ENCODE measurements at places on chromosomes 3 and 15. TPM values are rescaled to one million over a fixed set of nuclear protein-coding genes. Genes with fewer than 3 reads are reported as not detected.
A peak's percentile ranks its signal among the peaks of the same experiment; 100 is the strongest.

DNA sequence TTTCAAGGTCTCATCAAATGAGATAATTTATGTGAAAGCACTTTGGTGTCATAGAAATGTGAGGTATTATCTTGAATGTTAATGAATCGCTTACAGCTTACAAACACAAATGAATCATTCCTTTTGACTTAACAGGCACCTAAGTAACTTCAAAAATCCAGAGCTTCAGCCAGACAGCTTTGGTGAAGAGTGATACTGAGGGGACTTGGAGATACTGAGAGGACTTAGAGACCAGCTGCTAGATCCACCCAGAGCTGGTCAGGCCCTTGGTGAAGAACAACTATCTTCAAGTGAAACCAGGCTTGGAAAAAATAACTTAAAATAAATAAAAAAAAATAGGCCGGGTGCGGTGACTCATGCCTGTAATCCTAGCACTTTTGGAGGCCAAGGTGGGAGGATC, 16.2 kb upstream of the ZFYVE19 start:
- no peaks in the 10 kb centered on the region for H3K27me3 ChIP-seq
- H3K36me3 ChIP-seq, result no peaks in the 10 kb centered on the region
- no peak overlapping the region for H3K27ac ChIP-seq
- no peak for DNase-seq
- H3K4me1 ChIP-seq, result peaks cover 15% of the 10 kb centered on the region
- no peak overlapping the region for H3K4me3 ChIP-seq

DNA sequence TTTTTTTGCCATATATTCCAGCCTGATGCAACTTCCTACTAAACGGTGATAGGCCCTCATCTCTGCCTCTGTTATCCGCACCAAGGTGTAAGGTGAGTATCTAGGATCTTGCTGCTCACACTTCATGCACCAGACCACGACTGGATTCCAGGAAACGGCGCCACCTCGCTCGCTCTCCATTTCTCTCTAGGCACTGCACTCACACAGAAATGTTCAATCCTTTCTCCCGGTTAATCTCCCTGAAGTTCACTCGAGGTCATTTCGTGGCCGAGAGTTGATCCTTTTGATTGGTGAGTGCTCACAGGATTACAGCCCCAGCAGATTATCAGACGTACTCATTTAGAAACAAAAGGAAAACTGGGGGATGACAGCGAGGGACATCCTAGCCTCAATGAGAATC, 28.1 kb downstream of the MCF2L2 start:
- 0 out of 2 replicates have a peak overlapping the region, but pooled peaks have one; percentile 10 for H3K4me3 ChIP-seq
- no peaks in the 10 kb centered on the region for H3K36me3 ChIP-seq
- no peaks in the 10 kb centered on the region for H3K4me1 ChIP-seq
- DNase-seq, result no peak

DNA sequence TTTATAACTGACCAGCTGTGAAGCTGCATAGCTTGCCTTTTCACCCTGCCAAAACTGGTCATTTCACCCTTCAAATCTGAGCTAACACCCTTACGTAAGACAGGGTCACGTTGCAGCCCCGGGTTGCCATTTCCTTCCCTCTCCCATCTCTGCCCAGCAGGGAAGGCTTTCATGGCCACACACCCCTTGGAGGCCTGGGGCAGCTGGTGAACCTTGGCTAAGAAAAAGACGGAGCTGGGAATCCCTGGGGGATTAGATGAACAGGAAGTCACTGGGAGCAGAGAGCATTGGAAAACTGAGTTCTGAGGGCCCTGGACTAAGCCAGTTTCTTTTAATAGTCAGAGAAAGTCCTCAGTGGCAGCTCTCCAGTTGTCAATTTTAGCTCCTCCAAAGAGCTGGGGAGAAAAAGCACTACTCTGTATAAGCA, 67.8 kb downstream of the TTC23 start:
- no peaks in the 10 kb centered on the region for H3K27me3 ChIP-seq
- no peak overlapping the region for H3K27ac ChIP-seq
- no peak for DNase-seq
- H3K4me3 ChIP-seq, result no peak overlapping the region
- H3K4me1 ChIP-seq, result no peaks in the 10 kb centered on the region

GRCh38 chr3:9198261-9198660, 51.2 kb downstream of the SRGAP3 start:
- no peak overlapping the region for H3K27ac ChIP-seq
- H3K36me3 ChIP-seq, result no peaks in the 10 kb centered on the region
- no peak for DNase-seq

DNA sequence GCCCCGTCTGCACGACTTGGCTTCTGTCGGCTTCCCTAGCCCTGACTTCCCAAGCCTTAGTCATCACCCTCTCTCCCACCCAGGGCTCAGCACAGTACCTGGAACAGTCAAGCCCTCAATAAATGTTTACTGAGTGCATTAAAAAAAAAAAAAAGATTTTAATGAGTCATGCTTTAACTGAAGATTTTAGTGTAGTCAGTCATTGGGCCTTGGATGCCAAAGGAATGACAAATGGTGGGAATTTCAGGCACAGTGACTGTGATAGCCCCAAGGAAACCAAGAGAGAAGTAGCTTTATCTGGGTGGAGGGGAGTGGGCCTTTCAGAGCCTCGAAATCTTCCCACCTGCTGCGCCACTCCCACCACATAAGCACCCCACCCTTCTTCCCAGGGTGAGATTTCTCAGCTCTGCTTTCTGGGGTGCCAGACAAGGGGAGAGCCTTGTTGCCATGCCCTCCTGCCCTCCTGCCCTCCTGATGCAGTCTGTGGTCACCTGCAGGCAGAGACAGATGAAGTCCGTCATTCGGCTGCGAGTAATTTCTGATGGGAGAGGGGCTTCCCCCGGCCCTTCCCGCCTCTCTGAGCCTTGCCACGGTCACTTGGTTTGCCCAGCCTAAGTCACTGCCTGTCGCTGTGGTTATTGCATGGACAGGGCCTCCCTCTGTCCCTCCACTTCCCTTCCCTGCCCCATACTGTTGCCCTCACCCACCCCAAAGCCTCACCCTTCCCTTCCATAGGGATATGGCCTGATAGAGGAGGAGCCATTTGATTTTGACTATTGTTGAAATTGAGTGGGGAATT, 41.8 kb downstream of the SMAD3 start:
- no peak overlapping the region for H3K4me3 ChIP-seq
- H3K27me3 ChIP-seq, result no peaks in the 10 kb centered on the region
- no peaks in the 10 kb centered on the region for H3K36me3 ChIP-seq
- peak overlapping the region; percentile 100 for H3K27ac ChIP-seq

DNA sequence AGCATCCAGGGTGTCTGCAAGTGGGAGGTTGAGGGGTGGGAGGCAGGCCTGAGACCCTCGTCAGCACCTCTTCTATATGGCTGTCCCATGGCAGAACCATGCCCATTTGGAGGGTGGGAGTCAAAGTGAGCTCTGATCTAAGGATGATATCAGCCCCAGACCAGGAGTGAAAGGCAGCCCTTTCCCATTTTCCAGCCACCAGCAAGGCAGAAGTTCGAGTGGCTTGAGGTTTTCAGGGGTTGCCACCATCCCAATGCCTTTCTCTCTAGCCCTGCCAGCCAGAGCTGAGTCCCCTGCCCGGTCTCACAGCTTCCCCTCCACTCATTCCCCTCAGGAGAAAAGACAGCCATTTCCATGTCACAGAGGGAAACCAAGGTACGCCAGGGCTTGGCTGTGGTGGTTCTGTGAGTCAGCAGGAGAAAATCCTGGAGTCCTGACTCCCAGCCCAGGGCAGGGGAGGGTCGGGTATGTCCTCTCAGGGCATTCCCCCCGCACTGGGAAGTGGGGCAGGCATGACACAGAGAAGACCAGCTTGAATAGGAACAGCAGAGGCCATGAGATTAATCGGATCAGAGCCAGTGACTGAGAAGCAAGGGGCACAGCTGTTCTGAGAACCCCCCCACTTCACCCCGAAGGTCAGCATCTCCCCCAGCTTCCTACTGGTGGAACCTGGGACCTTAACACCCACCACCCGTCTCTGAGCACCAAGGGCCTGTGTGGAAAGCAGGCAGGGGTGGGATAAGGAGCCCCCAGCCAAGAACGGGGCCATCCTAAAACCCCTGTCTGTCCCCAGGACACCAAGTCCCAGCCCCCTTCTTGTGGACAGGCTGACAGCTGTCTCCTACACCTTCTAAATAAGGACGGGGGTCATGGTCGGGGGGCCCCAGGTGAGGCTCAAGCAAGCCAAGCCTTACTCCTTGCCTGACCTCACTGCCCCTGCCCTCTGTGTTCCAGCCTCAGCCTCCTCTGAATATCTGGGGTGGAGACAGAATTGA, 965 bp upstream of the SLC38A3 start:
- H3K4me3 ChIP-seq, result no peak overlapping the region
- H3K36me3 ChIP-seq, result no peaks in the 10 kb centered on the region
- no peaks in the 10 kb centered on the region for H3K27me3 ChIP-seq
- H3K4me1 ChIP-seq, result no peaks in the 10 kb centered on the region
- H3K27ac ChIP-seq, result no peak overlapping the region

- no peak overlapping the region for H3K27ac ChIP-seq
- H3K36me3 ChIP-seq, result no peaks in the 10 kb centered on the region
- DNase-seq, result peak; percentile 18
- H3K27me3 ChIP-seq, result no peaks in the 10 kb centered on the region
- H3K4me1 ChIP-seq, result no peaks in the 10 kb centered on the region
Observed at GRCh38 chr3:64188810-64189560, 36.3 kb downstream of the PRICKLE2 start.

The FEZF2 gene
- total RNA-seq, result not detected

The EIF5A2 gene
- total RNA-seq, result 72.0 TPM

The CLDN18 gene
- 0.08 TPM for total RNA-seq

The MAP6D1 gene
- total RNA-seq, result 7.9 TPM

- H3K27ac ChIP-seq, result no peak overlapping the region
- H3K4me3 ChIP-seq, result no peak overlapping the region
- no peak for DNase-seq
- no peaks in the 10 kb centered on the region for H3K36me3 ChIP-seq
- no peaks in the 10 kb centered on the region for H3K27me3 ChIP-seq
Observed at GRCh38 chr3:57956119-57956832, 51.9 kb upstream of the FLNB start.

GRCh38 chr15:41891946-41892345, 1.9 kb downstream of the SPTBN5 start:
- no peak overlapping the region for H3K4me3 ChIP-seq
- H3K27ac ChIP-seq, result no peak overlapping the region
- no peaks in the 10 kb centered on the region for H3K27me3 ChIP-seq
- peaks cover 10% of the 10 kb centered on the region for H3K4me1 ChIP-seq
- H3K36me3 ChIP-seq, result no peaks in the 10 kb centered on the region
